ENCODE measurements at places on chromosomes 13 and 19.
A peak's percentile ranks its signal among the peaks of the same experiment; 100 is the strongest.

GRCh38 chr13:37492075-37492474 lies 106.5 kb downstream of the POSTN start:
- no peak for DNase-seq

- no peak for DNase-seq
Measured at GRCh38 chr19:48658483-48658882, 12.5 kb upstream of the CA11 start.

DNA sequence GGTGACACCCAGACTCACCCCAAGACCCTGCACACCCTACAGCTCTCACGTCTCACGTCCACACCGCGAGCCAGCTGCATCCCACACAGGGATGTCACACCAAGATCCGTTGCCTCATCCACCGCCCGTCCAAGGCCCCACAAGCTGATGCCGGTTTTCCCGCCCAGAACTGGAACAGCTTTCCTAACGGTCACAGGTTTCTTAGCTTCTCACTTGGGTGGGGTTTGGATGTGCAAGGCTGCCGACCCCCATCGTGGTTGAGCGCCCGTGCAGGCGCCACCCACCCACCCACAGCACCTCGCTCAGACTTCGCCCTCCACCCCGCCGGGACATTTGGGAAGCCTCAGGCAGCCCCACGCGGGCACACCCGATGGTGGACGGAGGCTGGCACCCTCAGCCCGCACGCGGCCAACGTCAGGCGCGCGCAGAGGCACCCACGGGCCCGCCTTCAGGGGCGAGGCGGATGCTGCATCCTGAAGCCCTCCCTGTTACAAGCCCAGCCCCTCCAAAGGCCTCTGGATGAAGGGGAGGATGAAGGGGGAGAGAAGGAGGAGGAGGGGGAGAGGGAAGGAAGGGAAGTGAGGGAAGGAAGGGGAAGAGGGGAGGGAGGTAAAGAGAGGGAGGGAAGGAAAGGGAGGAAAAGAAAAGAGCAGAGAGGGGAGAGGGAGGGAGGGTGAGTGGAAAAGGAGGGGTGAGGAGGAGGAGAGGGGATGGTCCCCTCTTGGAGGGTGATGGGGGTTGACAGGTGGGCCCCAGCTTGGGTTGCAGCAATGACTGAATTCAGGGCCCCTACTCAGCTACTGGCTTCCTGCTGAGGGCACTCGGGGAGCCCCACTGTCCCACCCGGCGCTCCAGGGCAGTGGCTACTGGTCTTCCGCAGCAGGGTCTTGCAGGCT lies 12.8 kb downstream of the ONECUT3 start:
- no peak for DNase-seq

- DNase-seq, result no peak
Measured at GRCh38 chr13:110262508-110263291, 44.3 kb downstream of the COL4A1 start.

GRCh38 chr13:36038785-36039555 lies 92.2 kb downstream of the DCLK1 start:
- no peak for DNase-seq

- no peak for DNase-seq
Measured at GRCh38 chr13:31037874-31038500, 105.5 kb downstream of the TEX26 start.

DNA sequence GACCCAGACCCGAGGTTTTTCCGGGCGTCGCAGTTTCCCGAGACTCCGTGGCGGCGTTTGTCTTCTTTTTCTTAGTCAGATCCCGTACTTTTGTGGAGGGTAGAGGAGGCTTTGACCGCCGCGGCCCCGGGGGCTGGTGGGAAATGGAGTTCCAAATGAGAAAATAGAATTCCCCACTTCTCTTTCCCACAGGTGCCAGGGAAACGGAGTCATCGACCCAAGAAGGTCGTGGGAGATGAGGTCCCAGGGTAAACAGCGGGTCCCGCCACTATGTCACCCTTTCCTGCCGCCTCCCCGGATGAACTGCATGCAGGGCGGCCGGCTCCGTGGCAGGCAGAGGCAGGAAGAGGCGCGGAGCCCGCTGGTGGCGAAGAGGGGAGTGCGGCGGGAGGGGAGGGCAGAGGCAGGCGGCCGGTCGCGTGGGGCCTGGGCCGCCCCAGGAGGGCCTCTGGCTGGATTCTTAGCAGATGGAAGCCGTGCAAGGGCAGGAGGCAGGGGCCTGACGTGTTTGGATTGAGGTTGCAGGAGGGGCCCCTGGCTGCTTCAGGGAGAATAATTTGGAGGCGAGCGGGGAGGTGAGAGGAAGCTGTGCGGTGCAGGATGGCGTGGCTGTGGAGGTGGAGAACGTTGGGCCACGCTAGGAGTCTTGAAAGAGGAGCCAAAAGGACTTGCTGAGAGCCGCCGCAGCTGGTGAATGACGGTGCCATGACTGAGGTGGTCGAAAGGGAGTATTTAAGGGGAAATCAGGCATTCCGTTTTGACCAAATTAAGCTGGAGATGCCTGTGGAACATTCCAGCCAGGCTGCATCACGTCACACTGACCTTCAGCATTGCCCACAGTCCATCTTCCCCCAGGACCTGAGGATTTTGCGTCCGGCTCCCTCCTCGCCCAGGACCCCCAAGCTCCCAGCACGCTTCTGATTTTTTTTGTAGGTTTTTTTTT lies 11.7 kb downstream of the CYTH2 start:
- DNase-seq, result peak; percentile 29

DNA sequence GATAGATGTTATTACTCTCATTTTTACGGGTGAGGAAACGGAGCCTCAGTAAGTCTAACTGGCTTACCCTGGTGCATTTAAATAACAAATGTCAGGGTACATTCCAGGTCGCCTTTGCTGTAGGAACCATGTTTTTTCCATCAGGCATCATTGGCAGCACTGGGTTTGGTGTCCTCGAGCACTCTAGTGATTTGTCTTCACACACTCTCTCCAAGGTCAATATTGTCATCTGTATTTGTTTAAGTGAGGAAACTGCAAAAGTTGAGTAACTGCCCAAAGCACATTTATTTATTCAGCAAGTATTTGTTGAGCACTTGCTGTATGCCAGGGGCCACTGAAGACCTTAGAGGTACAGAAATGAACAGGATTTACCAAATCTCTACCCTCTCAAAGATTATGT lies 78.6 kb downstream of the DCT start:
- DNase-seq, result no peak

- DNase-seq, result no peak
Measured at GRCh38 chr19:10752913-10753704, 35.2 kb downstream of the DNM2 start.

DNA sequence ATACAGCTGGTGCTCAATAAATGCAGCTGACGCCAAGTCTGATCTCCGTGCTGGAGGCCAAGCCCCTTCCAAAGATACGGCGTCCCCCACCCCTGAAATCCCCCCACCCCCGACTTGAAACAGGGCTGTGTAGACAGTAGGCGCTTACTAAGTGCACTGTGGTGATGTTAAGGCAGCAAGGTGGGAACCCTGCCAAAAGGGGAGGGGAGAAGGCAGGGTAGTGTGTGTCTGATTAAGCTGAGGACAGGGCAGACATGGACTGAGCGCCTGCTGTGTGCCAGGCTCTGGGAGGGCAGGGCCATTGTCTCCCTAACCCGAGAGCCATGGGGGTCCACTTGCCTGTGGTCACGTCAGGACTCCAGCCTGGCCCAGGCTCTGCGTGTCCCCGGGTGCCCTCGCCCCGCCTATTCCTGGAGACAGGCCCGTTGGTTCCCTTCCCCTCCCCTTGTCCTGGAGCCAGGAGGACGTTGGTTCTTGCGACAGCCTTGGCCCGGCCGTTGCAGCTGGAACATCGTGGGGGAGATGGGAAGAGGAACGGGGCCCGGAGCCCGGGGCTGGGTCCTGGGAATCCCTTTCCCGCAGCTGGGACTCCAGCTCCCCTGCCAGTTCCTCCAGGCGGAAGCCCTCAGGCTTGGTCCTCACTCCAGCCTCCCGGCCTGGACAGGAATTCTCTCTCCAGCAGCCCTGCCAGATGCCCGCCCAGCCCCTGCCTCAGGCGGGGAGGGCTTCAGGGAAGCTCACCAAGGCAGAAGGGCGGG lies 1.7 kb upstream of the ELANE start:
- no peak for DNase-seq

DNA sequence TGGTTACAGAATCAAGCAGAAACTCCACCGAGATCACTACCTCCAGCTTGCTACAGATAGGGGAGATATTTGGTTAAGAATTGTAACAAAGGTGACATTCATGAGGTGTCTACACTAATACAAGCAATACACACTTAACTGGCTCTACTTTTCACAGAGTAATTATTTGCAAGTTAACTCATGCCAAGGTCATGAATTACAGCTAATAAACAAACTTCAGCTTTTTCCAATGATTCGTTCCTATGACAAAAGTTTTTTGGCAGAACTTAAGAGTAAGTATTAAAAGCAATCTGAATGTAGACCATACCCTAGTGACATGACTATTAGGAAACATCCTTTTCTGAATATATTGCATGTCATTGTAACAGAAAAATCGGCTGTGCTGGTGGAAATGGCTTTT lies 72.1 kb downstream of the LHFPL6 start:
- no peak for DNase-seq

GRCh38 chr13:80655778-80656511 lies 315.0 kb upstream of the SPRY2 start:
- DNase-seq, result no peak

- no peak for DNase-seq
Measured at GRCh38 chr13:28325022-28325421, 169.9 kb downstream of the FLT1 start.

DNA sequence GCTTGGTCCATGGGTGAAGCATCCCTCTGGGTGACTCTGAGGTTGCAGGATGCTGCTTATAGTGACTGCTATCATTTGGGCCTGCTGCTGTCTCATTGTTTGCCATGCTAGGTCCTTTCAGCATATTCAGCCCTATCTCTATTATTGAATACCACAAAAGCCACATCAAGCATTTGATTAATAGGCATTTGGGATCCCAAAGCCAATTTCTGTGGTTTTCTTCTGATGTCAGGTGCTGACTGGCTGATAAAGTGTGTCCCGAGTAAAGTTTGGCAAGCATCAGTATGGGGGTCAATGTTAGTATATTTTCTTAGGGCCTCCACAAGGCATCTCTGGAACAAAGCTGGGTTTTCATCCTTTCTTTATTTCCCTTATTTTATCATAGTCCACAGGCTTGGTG lies 204.6 kb downstream of the NBEA start:
- no peak for DNase-seq

GRCh38 chr13:40667622-40667978 lies 1.2 kb upstream of the FOXO1 start:
- DNase-seq, result no peak

DNA sequence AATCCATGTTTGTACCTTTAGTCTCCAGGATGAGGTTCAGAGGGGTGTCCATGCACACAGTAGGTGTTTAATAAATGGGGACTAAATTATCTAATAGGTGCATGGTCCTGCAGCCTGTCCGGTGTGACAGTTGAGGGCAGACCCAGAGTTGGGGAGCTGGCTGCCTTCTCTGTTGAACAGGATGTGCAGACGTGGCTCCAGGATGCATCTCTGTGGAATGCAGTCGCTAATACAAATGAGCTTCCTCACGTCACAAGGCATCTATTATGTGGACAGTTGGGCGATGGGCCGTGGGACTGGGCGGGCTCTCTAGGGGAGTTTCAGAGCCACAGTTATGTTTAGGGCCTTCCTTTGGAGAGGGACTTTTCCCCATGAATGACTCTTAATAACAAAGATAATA lies 71.0 kb downstream of the SIPA1L3 start:
- DNase-seq, result no peak

- DNase-seq, result no peak
Measured at GRCh38 chr13:21894091-21894490, 223.2 kb downstream of the FGF9 start.

- no peak for DNase-seq
Measured at GRCh38 chr19:51207747-51208146, 17.1 kb upstream of the CD33 start.

DNA sequence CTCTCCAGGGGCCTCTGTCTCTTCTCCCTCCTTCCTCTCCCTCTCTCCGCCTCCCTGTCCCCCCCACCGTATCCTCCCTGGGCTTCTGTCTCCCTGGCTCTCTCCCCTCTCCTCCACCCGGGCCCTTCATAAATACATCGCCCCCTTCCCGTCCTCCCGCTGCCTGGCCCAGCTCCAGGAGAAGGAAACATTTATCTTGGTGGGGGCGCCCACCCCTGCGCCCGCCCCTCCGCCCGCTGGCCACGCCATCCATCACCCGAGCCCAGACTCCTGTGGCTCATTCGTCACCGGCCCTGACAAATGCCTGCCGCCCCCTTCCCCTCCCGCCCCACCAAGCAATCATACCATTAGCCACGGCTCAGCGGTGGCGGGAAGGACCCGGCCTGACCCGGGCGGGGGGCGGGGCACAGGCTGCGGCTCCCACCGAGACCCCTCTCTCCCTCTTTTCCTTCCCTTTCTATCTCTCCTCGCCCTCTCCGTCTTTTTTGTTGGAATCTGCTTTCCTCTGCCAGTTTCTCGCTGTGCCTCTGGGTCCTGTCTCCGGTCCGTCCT lies 2.6 kb upstream of the MEIS3 start:
- DNase-seq, result no peak

- DNase-seq, result no peak
Measured at GRCh38 chr13:46598820-46599180, 45.8 kb downstream of the LRCH1 start.

DNA sequence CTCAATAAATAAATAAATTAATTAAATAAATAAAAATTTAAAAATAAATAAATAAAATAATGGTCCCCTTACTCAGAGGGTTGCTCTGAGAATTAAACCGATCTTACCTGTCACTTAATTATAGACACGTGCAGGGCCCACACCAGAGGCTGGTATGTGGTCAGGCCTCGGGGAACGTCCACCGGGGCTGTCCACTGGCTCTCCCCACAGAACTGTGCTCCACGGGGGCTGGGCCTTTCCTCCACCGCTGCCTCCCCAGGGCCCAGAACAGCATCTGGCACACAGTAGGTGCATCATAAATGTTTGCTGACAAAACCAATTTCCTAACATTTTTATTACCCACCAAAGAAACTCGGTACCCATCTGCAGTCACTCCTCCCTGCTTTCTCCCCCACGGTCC lies 69.2 kb downstream of the CEBPG start:
- no peak for DNase-seq

DNA sequence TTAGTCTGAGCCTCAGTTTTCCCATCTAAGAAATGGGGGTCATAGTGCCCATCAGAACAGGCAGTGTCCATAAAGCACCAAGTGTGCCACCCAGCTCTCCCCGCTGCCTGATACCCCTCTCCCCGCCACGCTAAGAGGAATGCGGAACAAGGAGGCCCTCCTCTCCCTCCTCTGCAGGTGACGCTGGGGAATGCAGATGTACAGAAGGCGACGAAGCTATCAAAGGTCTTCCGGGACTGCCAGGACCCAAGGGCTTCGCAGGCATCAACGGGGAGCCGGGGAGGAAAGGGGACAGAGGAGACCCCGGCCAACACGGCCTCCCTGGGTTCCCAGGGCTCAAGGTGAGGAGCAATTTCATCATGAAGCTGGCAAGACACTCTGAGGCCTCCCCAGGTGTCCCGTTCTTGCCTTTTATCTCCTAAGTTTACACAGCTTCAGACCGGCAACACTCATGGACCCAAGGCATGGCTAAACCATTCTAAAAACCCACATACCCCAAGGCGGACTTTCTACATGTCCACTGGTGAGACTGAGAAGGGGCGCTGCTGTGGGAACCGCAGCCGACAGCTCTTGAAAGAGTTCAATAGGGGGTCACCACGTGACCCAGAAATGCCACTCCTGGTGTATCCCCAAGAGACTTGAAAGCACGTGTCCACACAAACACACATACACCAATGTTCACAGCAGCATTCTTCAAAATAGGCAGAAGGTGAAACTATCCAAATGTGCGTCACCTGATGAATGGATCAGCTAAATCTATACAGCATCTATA lies 102.7 kb downstream of the RAB20 start:
- no peak for DNase-seq

- no peak for DNase-seq
Measured at GRCh38 chr19:16034180-16034579, 42.1 kb upstream of the TPM4 start.

GRCh38 chr13:26784704-26785639 lies 24.4 kb upstream of the GPR12 start:
- DNase-seq, result peak; percentile 7
